ENCODE measurements at places on chromosomes 12 and 14.

- no peak for DNase-seq
Observed at GRCh38 chr12:94677778-94678177, 27.4 kb upstream of the TMCC3 start.

DNA sequence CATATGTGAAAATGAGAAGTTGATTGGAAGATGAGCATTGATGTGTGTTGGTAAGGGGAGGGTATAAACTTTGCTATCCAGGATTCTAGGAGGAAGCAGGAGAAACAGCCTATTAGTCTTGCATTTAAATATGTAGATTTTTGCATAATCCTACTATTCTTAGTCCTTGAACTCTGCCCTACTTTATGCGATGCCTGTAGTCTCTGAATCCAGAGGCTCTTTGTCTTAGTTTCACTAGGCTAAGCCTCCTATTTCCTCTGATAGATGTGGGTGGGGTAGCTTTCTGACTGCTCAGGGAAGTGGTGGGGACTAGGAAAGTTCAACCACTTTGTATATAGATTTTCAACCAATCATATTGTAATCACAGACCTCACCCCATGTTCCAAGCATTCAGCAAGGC is 49.5 kb upstream of the KCNC2 start:
- DNase-seq, result peak; percentile 24

- DNase-seq, result no peak
Observed at GRCh38 chr12:13252616-13253015, 56.1 kb downstream of the EMP1 start.

- DNase-seq, result no peak
Observed at GRCh38 chr12:49023812-49024211, 5.2 kb upstream of the PRKAG1 start.

DNA sequence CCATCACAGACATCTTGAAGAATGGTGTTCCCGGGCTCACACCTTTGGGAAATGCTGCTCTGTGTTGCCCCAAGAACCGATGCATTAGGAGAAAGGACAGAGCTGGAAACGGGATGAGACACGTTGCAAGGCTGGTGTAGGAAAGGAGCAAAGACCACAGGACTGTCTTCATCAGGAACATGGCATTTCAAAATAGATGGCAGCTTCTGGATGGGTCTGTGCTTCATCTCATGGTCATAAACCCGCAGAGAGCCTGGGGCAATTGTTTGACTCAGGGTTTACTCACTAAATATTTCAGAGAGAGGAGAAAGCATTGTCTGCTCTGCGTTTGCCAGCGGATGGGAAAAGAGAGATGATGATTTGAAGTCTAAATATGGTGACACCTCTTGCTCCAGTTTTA is 76.3 kb downstream of the CACNA1C start:
- DNase-seq, result no peak

DNA sequence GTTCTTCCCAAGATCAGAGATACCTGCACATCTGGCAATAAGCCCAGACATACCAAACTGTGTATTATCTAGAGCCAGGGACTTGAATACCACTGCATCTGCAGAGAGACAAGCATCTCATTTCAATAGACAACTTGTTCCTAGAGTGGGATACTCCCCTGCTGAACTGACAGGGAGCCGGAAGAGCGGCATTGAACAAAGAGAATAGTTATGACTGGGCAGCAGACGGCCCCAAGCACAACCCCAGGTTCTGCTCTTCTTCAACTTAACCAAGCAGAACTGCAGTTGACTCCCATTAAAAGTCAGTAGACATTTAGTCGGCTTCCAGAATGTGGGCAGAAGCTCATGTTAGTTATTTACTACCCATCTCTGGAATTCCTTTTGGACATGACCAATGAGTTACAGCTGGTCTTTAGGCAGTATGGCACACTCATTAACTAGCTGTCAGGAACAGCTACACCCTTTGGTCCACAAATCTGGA is 112.9 kb downstream of the HMGA2 start:
- DNase-seq, result no peak

DNA sequence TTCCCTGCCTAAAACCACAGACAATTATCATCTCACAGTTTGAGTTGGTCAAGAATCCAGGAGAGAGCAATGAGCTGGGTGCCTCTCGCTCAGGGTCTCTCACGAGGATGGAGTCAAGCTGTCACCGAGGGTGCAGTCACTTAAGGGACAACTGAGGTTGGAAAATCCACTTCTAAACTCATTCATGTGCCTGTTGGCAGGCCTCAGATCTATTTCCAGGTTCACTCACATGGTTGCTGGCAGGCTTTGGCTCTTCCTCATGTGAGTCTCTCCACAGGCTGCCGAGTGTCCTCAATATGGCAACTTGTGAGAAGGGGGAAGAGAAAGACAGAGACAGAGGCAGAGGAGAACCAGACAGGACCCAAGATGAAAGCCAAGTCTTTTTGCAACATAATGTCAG is 10.5 kb upstream of the OR10P1 start:
- no peak for DNase-seq

GRCh38 chr14:73143003-73143402 is 6.7 kb downstream of the PSEN1 start:
- DNase-seq, result no peak

DNA sequence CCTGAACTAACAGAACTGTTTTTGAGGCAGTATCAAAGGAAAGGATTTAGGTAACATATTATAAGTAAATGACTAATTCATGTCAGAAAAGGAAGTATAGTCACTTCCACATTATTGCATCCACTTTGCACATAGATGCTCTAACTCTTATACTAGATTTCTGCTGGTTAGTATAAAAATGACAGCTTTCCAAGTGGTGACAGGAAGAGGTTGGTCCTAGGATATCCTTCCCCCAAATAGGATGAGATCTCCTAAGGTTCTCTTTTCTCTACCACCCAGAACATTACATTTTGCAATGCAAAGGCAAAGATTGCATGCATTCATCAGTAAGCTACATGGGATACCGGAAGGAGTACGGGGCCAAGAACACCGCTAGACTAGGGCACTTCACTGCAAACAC is 15.2 kb downstream of the DAD1 start:
- DNase-seq, result no peak

GRCh38 chr12:113647048-113647447 is 175.4 kb upstream of the LHX5 start:
- peak; percentile 51 for DNase-seq

GRCh38 chr14:96661244-96661969 is 135.8 kb upstream of the VRK1 start:
- DNase-seq, result no peak

DNA sequence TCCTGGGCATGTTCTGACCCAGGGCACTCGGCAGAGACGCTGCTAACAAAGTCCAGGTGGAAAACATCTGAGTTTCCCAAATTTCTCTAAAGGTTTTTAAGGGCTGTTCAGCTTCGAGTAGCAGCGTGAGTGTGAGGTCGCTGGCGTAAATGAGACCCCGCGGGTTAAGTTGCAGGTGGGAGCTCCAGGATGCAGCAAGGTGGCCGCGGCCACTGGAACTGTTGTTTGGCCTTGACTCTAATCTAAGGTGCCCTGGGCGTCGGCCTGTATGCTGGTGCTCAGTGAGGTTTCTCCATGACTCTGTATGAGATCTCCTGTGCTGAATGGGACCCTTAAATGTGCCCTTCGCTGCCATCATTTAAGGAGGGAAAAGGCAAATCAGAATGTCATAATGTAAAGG is 50.7 kb downstream of the ELK3 start:
- DNase-seq, result no peak

DNA sequence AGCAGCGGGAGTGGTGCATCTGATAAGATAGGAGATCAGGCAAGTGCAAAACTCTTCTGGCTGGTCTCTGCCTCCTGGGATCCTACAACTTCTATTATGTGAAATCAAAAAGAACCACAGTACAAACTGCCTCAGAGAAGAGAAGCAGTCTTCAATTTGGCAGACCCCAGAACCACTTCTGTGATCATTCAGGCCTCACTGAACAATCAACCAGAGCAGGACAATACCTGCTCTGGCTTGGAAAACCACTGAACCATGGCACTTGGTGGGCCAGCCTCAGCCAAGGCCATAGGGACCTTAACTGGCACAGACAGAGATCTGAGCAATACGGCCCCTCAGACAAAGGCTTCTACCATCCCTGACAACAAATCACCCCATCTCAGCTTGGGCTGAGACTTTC is 103.0 kb downstream of the NDUFA12 start:
- no peak for DNase-seq

- no peak for DNase-seq
Observed at GRCh38 chr14:64210216-64210615, 84.0 kb downstream of the ESR2 start.

- no peak for DNase-seq
Observed at GRCh38 chr14:61733972-61734371, 28.2 kb upstream of the SNAPC1 start.

DNA sequence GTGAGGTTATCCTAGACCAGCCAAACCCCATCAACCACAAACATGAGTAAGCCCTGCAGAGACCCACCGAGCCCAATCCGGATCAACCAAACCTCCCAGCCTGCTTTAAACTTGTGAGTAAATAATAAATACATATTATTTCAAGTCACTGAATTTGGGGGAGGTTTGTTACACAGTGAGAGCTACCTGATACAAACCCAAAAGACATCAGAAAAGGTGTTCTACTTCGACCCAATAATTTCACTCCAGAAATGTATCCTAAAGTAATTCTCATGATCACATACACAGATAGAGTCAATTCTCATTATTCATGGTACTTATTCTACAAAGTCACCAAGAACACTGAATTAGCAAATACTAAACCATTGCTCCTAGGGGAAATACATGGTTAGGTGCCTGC is 16.2 kb upstream of the CORO1C start:
- DNase-seq, result no peak

DNA sequence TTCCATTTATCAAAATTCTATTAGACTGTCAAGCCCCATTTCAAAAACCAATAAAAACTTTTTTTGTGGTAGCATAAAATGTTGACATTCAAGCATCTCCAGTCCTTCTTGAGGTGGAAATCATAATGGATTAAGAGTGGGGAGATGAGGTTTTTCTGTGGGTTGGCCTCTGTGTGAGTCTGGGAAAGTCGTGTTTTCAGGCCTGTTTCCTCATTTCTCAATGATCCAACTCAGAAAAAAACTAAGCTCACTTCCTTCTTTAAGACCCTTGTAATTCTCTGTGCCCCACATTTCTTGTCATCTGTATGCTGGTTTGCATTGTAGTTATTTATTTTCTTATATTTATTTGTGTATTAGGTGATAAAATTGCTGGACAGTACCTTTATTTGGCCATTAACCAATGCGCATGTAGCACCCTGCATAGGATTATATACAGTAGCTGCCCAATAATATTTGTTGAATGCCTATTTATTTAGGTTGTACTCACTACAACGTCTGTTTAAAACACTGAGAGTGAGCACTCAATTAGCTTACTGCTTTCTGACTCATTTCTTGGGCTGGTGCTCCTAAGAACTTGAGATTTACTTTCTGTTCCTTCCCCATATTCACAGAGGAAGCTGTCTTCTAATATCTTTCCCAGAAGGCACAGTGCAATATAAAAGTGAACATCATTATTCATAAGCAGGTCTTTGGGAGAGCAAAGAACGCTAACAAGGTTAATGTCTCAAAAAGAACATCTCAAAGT is 121.9 kb downstream of the DNAI7 start:
- DNase-seq, result no peak

DNA sequence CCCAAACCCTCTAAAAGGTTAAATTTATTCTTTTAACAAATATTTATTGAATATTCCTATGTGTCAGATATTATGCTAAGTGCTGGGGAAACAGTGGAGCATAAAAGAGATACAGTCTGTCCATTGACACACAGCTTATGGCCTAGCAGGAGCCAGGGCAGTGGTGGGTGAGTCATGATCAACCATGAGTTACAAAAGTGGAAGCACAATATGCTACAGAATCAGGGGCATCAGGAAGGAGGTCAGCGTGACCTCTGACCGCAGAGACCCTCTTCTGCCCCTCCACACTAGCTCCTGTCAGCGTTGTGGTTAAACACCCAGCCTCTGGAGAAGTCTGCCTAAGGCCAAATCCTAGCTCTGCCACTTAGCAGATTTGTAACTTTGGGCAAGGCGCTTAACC is 4.7 kb upstream of the PPP1R1A start:
- no peak for DNase-seq

DNA sequence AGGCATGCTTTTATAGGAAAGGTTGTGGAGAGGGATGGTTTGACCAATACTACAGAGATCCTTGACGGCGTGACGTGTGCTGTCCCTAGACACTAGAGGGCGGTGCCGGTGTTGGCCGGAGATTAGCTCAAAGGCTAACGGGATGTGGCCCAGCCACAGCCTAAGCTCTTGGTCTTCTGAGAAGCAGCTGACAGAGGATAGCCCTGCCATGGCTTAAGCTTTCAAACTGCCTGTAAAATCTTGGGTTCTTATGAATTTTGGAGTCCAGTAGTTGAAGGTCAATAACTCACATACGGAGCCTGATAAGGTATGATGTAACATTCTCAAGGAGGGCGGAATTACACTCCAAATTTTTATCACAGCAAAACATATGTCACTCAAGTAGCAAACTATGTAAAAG is 515.7 kb upstream of the ATXN7L3B start:
- peak; percentile 91 for DNase-seq

DNA sequence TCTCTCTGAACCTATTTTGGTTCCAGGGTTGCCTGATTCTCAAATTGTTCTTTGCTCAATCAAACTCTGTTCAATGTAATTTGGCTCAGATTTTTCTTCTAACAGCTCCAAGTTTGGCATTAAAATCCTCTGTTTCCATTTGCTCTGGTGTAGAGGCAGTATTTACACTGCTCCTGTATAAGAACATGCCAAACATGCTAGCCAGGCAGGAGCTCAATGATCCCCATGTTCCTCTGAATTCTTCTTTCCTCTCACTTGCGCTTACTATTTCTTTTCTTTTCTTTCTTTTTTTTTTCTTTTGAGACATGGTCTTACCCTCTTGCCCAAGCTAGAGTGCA is 17.2 kb downstream of the SDR9C7 start:
- DNase-seq, result no peak

DNA sequence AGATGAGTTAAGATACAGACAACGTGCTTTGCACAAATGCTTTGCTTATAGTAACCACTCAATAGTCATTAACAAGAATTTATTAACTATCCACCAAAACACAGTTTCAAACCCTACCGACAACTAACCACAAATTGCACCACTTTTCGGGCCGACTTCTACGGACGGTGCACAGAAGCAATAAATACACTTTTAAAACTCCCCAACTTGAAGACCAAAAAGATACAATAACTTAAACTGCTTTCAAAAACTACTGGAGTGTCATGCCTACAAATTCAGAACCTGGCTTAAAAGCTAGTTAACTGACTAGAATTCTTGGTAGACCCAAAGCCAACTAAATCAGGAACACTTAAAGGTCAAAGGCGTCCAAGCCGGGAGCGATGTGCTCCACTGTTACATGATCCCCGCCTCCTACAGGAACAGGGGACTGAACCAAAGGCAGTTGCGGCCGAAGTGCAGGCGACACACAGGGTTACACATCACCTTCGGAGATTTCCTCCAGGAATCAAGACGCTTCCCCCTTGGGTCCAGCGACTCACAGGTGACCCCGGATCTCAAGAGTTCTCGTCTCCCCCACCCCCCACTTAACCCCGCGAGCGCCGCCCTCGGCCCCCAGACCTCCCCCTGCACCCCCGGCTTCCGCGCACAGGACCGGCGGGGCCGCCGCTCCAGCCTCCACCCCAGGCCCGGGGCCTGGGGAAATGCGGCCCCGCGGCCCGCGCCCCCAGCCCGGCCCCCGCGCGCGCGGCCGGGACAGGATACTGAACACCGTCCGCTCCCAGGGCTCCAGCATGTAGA is 507 bp downstream of the SPTSSA start:
- DNase-seq, result peak; percentile 77
